ENCODE measurements at places on chromosomes 3 and 15.

- no peak for DNase-seq
Measured at GRCh38 chr15:79977431-79978054, 6.5 kb upstream of the BCL2A1 start.

- DNase-seq = no peak
Measured at GRCh38 chr3:128353361-128353965, 113.2 kb downstream of the DNAJB8 start.

GRCh38 chr3:122977746-122978466 is 49.7 kb downstream of the SEMA5B start:
- no peak for DNase-seq

DNA sequence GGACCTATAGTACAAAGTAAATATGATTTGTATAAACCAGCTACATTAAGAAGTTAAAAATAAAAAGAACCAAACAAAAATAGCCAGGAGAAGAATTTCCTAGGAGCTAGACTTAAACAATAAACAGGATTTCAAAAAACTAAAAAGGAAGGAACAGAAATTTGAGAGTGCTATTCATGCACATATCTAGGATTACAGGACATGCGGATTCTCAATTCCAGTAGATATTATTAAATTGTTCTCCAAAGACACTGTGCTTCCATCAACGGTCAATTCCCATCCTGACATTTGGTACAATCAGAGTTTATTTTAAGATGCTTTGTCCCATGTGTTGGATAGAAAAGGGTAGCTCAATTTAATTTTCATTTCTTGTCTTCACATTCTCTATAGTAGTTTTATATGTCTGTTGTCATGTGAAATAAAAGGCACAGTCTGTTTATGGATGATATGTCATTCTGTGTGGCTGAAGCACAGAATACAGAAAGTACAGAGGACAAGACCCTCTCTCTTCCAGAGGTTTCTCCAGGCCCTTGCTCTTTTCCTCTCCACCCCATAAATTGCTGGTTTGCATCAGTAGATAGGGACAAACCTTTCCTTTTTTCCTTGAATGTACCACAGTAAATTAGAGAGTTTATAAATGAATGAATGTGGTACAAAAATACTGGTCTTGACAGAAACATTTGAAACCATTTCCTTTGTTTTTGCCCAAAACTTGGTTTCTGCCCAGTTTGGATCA is 3.5 kb downstream of the PLOD2 start:
- no peak for DNase-seq

DNA sequence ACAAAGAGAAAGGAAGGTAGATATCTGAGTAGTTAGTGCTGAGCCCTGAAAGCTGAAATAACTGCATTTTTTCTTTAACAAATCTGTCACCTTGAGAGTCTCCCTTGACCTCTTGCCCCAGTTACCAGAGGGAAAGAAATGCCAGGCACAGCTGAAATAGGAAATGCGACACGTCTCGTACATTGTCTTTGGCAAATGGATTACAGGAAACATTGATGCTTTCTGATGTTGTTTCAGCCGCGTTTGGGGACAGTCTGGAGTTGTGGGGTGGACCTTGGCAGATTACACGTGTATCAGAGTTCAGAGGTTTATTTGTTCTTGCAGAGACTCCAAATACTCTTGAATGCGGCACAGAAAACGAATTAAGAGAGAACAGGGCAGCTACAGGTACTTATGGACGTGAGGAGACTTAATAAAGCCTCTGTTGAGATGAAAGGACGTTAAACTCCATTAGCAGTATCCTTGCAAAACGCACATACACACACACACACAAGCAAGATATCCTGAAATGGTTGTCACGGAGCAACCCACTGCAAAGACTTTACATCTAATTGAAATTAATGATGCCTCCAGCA is 272.8 kb upstream of the RORA start:
- no peak for DNase-seq

DNA sequence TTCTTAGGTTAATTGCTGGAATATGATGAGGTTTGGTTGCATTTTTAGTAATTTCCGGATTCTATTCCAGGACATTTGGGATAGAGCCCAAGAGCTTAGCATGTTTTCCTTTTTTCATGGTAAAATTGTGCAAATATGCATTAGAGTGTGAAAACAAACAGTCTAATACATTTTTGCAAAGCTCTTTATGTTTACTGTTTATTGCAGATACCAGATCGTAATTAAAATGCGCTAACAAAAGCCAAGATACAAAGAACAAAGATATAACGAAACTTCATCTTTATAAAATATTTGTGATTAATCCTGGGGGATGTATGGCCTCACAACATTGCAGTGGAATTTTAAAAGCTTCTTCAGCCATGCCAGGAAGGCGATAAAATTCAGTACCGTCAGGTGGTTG is 94.5 kb upstream of the TBC1D5 start:
- no peak for DNase-seq

DNA sequence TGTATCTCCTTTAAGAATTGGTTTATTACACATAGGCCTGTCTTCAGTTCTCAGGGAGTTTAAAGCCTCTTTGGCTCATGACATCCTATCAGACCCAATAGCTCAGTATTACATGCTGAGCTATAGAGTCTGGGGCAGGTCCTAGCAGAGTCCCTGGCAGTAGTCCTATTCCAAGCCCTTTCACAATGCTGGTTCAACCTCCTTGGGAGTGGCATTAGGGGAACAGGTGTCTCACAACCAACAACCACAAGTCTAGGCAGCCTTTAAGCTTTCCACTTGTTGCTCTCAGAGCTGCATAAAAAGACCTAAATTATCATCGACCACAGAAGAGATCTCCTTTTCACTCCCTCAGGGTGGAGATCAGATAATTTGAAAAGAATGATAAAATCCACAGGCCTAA is 22.8 kb upstream of the C2CD4B start:
- DNase-seq = no peak
